ENCODE measurements at places on chromosomes 2 and 18.
A peak's percentile ranks its signal among the peaks of the same experiment; 100 is the strongest.

DNA sequence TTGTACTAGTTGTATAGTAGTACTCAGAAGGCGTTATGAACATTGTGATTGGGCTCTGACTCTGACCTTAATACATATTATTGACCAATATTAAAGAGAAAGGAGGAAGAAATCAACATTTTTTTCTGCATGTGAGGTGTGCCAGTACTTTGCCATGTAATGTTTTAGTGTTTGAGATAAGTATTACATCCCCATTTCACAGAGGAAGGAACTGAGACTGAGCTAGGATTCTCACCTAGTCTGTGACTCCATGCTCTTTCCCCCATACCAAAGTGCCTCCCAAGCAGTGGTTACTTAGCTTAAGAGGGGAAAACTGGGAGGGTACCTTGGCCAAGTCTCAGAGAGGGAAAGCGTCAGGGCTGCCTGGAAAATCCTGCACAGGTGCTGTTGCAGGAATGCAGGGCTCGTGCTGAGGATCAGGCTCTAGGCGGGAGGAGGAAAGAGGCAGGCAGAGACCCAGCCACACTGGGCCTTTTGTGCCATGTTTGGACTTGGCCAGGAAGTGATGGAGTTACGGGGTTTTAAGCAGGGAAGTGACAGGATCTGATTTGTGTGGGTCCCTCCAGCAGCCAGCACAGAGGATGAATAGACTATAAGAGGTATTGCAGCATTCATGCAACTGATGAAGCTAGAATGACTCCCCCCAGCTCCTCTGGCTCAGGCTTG, 1.7 kb downstream of the PNKD start:
- no peak for DNase-seq

DNA sequence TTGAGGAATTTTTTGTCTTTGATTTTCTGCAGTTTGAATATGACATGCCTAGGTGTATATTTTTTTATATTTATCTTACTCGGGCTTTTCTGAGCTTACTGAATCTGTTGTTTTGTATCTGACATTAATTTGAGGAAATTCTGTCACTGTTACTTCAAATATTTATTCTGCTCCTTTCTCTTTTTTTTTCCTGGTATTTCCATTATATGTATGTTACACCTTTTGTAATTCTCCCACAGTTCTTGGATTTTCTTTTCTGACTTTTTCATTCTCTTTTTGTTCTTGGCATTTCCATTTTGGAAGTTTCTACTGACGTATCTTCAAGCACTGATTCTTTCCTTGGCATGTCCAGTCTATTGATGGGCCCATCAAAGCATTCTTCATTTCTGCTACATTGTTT, 24.1 kb upstream of the SKA1 start:
- no peak for DNase-seq

DNA sequence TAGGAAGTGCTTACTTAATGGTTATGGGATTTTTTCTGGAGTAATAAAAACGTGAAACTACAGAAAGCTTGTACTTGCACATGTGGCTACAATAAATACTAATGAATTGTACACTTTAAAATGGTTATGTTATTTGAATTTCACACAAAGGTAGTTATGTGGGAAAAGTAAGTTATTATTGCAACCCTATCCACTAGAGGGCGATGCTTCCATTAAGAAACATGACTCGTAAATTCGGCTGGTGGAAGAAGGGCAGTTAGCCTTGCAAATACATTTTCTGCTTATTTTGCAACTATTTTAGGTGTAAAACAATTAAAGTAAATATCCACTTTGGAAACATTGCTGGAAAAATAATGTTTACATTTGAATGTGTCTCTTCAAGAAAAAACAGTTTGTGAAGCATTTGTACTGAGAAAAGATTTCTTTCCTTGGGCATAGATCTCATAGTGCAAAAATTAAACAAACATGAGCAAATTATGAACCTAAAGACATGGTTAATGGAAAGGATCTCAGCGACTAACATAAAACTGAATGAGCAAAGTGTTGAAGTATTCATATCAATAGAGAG, 68.1 kb upstream of the CSRNP3 start:
- peak; percentile 3 for DNase-seq

DNA sequence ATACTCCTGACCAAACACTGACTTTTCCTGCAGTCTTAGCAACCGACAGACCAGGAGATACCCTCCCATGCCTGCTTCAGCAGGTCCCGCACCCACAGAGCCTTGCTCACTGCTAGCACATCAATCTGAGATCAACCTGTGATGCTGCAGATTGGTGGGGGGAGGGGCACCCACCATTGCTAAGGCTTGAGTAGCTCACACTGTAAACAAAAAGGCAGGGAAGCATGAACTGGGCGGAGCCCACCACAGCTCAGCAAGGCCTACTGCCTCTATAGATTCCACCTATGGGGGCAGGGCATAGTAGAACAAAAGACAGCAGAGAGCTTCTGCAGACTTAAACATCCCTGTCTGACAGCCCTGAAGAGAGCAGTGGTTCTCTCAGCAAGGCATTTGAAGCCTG, 109.7 kb downstream of the SP100 start:
- no peak for DNase-seq

DNA sequence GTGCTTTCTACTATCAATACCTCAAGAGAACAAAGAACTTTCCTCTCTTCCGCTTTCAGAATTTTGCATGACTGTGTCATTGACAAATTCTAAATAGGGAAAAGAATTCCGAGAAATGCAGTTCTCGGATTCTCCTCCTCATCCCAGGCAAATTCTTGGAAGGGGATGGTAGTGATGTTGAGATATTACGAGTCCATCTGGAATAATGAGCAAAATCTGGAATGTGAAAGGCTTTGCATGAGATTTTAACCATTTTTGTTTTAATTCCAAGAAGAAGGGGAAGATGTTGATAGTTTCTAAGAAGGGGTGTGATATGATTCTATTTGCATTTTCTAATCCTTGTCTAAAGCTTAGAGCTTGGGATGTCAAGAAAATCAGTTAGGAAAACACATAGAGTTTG, 127.1 kb upstream of the DOCK10 start:
- DNase-seq, result no peak

- peak; percentile 69 for DNase-seq
These were observed 1.3 kb downstream of the LAPTM4A start for GRCh38 chr2:20050104-20050645.

DNA sequence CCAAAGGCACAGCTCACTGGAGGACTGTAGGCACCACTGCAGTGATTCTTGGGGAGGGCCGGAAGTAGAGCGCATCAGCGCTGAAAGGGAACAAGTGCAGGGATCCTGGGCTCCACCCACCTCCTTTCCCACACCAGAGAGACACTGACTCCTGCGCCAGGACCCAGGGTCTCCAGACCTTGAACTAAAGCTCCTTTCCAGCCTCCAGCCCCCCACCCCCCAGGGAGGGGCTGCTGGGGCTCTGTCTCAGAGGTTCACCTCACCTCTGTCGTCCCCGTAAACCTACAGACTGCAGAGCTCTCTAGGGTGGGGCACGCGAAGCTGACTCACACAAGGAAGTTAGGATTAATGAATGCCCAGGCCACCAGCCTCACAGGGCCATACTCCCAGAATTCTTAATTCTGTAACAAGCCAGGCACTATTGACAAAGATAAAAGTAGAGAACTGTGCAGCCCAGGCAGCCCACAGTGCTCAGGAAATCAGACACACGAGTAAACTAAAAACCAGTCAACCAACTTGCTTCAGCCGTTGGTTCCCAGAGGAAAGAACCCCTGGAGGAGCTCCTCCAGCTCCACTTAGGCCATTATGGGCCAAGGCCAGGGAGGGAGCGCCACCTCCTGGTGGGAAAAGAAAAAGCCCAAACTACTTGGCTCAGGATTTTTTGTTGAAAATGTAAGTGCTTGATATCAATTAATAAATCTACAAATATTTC, 45.1 kb upstream of the ACAA2 start:
- DNase-seq, result peak; percentile 27

DNA sequence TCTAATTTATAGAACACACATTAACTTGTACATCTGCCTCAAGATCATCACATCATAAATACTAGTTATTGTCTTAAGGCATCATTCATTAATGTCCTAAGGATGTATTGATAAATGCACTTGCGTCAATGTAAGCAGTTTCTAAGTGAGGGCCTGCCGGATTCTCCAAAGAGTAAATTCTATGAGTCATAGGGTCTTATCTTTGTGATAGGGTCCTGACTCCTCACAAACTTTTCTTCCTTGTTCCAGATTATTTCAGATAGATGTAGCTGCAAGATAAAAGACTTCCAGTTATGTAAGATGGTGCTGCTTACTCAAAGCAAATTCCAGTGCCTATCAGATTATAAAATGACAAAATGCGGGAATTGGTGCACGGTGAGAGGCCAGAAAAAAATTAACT, 315.0 kb upstream of the SLC39A10 start:
- no peak for DNase-seq

Data from DMS79 (cell line).